ENCODE measurements at places on chromosomes 7 and 10.

DNA sequence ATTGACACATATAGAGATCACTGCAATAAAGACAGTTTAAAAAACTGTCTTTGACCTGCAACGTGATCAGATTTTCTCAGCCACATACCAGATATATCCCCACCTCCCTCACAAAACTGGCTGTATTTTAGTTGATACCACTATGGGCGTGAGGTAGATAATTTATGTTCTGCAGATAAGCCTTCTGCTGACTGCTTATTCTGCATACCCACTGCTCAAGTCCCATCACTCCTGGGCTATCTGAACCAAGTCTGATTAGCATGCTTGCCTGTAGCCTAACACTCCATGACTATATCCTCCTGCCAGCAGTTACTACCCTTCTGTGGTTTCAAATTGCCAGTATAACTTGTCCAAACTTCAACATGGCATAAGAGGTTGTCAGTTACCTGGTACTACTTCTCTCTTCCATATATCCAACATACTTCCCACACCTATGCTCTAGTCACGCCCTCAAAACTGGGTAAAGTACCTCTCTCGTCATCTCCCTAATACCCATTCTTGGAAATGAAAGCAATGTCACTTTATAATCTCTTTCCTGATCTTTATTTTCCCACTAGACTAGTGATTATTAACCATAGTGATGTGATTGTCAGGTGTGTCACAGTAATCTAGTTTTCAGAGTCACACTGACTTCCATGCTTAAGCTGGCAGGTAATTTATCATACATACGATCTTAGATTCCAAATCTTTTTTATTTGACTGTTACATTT is 70.7 kb downstream of the MALSU1 start:
- DNase-seq = no peak

- DNase-seq = no peak
Measured at GRCh38 chr10:12780634-12781601, 220.6 kb downstream of the CCDC3 start.

DNA sequence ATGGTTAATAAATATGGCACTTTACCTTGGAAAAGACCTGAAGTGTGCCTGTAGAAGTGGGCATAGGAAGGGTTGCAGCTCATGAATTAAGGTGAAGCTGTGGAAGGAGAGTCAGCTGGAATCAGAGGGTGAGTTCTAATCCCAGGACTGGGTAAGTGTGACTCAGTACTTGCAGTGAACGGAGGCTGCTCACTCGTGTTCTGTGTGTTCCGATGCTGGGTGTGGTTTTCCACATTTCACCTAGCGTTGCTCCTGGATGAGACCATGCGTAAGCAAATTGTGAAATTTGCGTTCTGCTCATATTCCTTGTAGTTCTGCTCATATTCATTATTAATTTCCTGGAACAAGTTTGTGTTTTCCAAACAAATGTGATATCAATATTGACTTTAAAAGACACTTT is 22.4 kb upstream of the TMEM236 start:
- DNase-seq = no peak

GRCh38 chr7:151993977-151994676 is 31.3 kb upstream of the GALNT11 start:
- no peak for DNase-seq

DNA sequence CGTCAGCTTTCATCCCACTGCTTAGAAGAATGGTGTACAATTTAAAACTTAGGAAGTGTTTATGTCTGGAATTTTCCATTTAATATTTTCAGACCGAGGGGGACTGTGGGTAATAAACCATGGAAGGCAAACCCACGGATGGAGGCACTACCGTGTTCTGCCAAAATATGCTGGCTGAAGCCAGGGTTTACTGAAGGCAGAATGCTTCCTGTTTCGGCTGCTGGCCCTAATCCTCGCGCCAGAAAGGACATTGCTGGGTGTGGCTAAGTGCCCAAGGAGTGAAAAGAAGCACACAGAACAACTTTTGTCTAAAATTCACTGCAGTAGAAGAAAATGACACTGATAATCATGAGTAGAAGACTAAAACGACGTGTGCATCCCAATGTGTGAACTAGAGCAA is 32.3 kb downstream of the PITRM1 start:
- DNase-seq = no peak

DNA sequence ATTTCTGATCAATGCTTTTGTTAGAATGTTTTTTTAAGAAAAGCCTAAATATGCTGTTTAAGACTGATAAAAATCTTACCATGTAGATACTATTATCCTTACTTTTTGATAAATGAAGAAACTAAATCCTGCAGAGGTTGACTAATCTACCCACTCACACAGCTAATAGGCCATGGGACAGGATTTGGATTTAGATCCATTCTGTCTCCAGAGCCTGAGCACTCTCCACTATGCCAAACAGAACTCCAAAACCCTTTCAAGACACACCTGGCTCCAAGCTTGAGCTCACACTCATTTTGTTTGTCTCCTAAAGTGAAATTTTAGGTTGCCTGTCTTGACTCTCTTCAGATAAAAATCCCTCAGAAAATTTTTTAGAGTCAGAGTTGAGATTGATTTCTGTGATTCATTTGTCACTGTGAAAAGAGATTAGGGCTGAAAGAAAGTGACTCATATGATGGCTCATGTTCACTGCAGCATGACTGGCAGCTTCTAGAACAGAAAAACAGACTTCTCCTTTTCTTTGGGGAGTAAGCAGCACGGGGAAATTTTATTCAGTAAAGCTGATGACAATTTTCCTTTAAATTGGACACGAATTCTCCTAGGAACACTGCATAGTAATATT is 132.3 kb upstream of the POT1 start:
- peak; percentile 22 for DNase-seq

DNA sequence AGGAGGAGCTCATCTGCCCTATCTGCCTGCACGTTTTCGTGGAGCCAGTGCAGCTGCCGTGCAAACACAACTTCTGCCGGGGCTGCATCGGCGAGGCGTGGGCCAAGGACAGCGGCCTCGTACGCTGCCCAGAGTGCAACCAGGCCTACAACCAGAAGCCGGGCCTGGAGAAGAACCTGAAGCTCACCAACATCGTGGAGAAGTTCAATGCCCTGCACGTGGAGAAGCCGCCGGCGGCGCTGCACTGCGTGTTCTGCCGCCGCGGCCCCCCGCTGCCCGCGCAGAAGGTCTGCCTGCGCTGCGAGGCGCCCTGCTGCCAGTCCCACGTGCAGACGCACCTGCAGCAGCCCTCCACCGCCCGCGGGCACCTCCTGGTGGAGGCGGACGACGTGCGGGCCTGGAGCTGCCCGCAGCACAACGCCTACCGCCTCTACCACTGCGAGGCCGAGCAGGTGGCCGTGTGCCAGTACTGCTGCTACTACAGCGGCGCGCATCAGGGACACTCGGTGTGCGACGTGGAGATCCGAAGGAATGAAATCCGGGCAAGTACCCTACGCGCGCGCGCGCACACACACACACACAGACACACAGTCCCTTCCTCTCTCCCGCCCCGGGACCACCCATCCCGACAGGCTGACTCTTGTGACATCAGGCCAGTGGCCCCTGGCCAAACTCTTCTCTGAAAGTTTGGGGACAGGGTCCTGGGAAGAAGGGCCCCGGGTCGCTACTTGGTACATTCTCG is 538 bp downstream of the TRIM8 start:
- peak; percentile 73 for DNase-seq

DNA sequence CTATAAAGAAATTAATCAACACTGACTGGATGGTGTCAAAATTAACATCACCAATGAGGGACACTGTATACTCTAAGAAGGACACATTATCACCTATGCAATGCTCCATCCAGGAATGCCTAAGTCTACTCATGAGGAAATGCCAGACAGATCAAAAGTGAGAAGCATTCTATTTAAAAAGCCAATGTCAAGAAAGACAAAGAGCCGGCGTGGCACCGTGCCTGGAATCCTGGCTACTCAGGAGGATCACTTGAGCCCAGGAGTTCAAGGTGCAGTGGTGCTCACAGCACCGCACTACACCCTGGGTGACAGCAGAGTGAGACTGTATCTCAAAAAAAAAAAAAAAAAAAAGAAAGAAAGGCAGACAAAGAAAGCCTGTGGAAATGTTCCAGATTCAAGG is 45.5 kb upstream of the ANAPC16 start:
- DNase-seq = no peak

DNA sequence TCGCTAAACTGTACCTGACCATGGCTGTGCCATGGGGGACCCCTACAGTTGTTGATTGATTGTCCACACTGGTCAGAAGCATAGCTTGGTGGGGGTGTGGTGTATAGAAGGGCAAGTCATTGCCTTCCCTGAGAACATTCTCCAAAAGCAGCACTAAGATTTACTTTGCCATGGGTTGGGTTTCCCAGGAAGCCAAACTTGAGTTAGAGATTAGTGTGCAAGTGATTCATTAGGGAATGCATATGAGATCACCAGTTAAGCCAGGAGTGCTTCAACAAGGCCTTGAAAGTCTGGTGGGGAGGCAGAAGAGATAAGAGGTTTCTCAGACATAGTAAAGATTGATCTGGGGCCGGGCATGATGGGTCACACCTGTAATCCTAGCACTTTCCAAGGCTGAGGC is 21.4 kb upstream of the TPST1 start:
- DNase-seq = peak; percentile 89

DNA sequence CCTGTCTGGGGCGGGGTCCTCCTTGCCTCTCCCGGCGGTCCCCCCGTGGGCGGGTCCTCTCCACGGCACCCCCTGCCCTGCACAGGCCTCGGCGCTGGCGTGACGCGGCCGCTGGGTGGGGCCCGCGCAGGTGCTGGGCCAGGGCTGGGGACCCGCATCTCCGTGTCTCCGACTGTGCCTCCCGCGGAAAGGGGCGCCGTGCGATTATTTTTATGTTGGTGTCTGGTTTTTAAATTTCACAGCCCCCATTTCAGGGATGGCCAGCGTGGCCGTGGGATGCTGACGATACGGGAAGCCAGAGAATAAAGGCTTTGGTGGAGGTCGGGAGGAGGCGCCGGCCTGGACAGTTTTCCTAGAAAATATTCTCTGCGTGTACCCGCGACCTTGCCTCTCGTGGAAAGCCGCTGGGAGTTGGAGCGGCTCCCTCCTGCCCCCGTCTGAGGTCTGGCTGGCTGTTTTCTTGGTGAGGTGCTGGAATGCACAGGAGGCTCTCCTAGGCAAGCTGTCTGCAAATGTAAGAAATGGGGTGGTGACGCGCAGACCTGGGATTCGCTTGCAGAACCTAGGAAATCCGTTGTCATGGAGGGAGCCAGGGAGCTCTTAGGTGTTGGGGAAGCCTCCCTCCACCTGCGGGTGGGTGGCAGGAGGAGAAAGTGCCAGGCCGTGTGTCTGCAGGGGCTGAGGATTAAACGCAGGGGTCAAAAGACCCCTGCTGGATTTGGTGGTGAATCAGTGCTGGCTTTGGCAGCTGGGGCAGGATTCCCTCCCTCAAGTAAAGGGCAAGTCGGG is 28.7 kb upstream of the JAKMIP3 start:
- DNase-seq = no peak

GRCh38 chr7:135537905-135538304 is 19.8 kb upstream of the NUP205 start:
- no peak for DNase-seq

- DNase-seq = peak; percentile 57
Measured at GRCh38 chr7:36601601-36602000, 122.7 kb downstream of the AOAH start.

DNA sequence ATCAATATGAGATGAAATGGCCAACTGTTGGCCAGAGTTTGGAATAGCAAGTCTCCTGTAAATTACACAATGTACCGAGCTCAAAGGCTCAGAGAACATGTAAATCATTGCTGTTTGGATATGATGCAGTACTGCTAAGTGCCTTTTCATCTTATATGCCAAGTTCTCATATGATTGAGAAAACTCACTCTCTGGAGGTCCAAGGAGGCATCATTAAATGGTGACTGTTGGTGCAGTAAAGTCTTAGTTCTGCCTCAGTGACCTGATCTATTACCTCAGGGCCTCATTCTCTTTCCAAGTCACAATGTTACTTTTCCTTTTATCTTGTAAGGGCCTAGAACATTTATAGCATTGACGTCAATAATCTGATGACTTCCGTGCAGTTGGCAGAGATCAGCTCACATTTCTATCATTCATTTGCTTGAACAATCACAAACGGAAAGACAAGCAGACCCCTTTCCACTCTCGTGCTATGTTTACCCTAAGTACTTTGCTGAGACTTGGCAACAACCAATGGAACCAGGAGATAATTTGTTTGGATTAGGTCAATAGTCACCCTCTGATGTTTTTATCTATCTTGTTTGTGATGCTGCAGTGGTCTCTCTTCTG is 32.6 kb upstream of the PDK4 start:
- DNase-seq = peak; percentile 43

GRCh38 chr10:56586461-56586891 is 225.4 kb upstream of the ZWINT start:
- no peak for DNase-seq

- DNase-seq = peak; percentile 80
Measured at GRCh38 chr7:12389089-12389700, 14.5 kb downstream of the VWDE start.
